Cardiac muscle cell (in vitro differentiated cells and primary cell): ENCODE measurements at places on chromosomes 3 and 15. TPM values are rescaled to one million over a fixed set of nuclear protein-coding genes. Genes with fewer than 3 reads are reported as not detected.

CAMK2N2 gene
- not detected in 2 replicates for total RNA-seq

RNF168 gene
- total RNA-seq: 14.7 and 19.0 TPM in 2 replicates

ITGA11 gene
- 0.12 and 1.4 TPM in 2 replicates for total RNA-seq

TUSC7 gene
- not detected in 2 replicates for total RNA-seq
